ENCODE measurements at places on chromosomes 4 and X.

DNA sequence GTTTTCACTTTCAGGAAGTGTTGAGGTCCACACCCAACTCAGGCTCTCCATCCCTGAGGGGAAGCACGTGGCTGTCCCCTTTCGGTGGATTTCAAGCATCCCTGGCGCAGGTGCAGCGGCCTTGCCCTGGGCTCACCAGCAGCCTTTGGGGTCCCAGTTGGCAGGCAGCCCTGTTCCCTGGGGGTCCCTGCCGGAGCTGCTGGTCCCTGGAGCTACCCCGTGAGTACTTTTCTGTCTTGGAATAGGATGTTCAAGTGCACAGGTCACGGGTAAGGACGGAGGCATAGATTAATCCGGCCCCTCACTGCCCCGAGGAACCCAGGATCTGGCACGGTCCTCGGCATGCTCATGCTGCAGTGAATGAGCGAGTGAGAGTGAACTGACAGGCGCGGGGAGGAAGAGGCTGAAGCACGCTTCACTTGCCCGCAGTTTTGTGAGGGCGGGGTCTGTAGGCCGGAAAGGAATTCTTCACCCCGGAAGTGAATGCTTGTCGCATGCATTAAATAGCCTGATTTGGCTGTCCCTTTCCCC is 117.2 kb upstream of the FAT1 start:
- no peak for DNase-seq

GRCh38 chr4:165656829-165657490 is 216.1 kb upstream of the TLL1 start:
- no peak for DNase-seq

DNA sequence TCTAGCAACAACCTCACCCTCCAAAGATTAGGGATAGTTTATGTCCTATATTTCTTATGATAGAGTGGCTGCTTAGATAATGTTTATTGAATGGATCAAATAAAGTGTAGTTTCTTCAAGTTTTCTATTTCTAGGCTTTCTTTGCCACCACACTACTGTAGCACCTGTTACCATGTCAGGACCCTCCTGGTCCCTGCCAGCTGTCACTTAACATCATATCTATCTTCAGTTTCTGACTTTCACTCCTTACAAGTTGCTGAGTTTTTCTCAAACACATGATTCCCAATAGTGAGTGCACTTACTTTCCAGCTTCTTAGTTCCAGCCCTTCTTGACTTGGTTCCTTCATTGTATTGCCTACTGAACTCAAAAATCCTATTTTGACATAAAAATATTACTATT is 593.9 kb upstream of the PITX2 start:
- DNase-seq = no peak

GRCh38 chr4:187396106-187396505 is 599.5 kb upstream of the ZFP42 start:
- DNase-seq = no peak

- no peak for DNase-seq
Observed at GRCh38 chr4:10105421-10105820, 11.2 kb downstream of the WDR1 start.

GRCh38 chr4:184764601-184765000 is 30.7 kb upstream of the CENPU start:
- DNase-seq = no peak

DNA sequence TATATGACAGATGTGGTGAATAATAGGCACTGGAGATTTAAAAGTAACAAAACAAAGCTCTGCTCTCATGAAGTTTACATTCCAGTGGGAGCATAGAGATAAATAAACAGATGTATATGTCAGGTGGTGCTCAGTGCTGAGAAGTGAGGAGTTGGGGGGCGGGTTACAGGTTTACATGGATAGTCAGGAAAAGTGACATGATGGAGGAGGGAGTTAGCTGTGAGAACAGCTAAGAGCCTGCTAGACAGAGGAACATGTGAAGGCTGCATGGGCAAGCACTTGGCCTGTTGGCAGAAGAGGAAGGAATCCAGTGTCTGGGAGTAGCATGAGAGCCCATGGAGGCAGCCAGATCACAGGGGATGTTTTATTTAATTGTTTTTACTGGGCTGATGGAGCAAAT is 10.2 kb upstream of the TMEM156 start:
- DNase-seq = no peak

DNA sequence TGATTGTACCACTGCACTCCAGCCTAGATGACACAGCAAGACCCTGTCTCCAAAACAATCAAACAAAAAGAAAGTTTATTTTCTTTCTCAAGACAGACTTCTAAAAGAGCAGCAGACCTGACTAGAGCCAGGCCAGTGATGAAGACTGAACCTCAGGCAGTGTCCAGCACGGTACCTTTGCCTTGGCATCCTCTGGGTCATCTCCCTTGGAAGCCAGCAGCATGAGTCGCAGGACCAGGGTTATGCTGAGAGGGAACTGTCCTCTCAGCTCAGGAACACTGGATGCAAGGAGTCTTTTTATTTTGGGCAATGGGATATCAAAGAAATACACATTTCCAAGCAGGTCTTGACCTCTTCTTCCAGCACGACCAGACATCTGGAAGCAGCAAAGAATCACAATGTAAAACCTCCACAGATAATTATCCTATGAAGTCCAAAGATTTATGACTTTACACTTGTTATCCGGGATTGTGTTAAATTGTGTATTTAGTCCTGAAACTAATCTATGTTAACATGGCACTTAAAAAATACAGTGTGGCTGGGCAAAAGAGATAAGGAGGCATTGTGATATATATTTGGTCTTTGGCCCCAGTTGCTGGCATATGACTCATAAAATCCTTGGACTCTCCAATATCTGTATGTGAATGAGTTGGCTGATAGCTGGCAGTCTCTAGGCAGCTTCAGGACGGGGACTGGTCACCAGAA is 66.0 kb upstream of the DDX60 start:
- DNase-seq = no peak

GRCh38 chr4:73684097-73684496 is 56.3 kb upstream of the CXCL8 start:
- DNase-seq = no peak
